Thymus (tissue), 14 donors: ENCODE measurements at places on chromosomes 1 and 21.

DNA sequence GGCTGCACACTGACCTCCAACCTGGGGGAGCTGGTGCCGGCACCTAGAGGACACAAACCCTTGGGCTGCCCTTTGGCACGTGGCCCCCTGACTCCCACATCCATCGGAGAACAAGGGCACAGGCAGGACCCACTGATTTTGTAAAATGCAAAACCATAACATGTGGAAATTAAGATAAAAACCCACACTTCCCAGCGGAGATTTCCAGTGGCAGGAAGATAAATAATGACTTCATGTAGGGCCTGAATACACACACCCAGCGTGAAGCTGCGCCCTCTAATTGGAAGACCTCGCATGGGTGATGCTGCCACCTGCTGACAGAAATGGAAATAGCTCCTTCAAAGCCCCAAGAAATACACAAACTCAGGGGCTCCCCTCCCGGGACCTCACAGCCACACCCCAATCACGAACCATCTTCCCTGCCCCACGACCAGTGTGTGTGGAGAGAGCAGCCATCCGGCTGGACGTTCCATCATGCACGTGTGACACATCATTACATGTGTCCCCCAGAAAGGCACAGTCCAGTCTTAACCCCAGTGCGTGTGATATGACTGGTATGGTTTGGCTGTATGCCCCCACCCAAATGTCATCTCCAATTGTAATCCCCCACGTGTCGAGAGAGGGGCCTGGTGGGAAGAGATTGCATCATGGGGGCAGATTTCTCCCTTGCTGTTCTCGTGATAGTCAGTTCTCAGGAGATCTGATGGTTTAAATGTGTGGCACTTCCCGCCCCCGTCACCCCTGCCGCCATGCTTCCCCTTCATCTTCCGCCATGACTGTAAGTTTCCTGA lies 5.7 kb upstream of the TPRG1L start:
- DNase-seq, result peak; percentile 73

DNA sequence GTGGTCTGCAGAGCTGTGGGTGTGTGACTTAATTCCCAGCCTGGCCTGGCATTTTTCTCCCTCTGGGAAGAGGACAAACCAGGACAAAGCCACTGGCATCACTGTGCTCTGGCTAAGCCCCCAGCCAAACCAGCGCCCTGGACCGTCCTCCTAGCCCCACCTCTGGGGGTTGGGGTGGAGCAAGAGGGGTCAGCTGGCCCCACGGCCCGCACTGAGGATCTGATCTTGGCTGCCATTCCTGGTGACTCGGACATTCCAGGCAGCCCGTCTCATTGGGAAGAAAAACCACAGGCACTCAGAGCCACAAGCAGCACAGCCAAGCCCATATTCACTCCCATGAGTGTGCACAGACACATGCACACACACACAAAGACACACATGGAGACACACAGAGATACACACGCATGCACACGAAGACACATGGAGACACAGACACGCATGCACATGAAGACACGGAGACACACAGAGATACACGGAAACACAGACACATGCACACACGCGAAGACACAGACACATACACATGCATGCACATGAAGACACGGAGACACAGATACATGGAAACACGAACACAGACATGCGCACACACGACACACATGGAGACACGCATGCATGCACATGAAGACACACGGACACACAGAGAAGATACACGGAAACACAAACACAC lies 2.3 kb upstream of the MXRA8 start:
- no peak for DNase-seq

GRCh38 chr1:108194051-108194450 lies 6.1 kb downstream of the SLC25A24 start:
- DNase-seq, result no peak

DNA sequence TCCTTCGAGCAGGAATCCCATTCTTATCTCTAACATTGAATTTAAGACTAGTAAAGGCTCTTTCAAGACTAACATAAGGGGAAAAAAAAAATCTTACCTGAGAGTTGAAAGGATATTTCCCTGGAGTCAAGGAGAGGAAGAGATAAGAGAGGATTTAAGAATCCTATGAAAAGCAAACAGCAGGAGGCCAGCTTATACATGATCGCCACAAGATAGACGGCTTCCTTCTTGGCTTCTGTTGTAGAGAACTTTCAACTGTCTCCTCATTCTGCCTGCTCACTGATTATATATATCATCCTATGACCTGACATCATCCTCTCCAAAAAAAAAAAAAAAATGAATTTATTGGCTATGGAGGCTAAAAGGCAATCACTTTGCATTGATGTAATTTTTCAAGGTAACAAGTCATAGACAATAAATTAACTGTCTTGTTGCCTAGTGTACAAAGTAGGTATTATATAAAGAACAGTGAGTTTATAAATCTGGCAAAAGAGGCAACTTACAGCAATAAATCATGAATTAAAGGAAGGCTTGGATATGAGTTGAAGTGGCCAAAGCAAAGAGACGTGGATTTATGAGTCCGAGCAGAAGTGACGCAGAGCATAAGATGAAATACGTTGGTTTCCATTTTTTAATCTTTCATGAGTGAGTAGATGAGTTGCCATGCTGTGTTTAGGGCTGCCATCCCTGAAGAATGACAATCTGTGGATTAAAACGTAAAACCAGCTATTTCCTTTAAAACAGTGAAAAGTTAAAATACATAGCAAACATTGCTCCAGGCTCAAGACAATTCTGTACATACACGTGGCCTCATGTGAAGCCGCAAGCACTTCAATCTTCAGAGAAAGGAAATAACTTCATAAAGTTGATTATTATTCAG lies at the start of gene UTS2:
Gene UTS2, minus strand, starts transcription at position 262 of the 880 bp plus-strand sequence. Its CDS starts 62 bp downstream, at position 200.
- DNase-seq, result no peak

DNA sequence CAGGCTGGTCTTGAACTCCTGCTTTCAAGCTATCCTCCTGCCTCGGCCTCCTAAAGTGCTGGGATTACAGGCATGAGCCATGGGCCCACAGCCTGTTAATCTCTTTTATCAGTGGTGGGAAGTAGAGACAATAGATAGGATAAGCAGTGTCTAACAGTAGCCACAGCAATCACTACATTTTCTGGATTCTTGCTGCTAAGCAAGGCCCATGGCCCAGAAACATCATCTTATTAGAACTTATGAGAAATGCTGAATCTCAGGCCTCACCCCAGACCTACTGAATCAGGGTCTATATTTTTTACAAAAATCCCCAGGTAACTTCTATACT lies 29.7 kb downstream of the IGFN1 start:
- DNase-seq, result no peak

GRCh38 chr1:212774584-212774983 lies 17.0 kb downstream of the NSL1 start:
- DNase-seq, result no peak

DNA sequence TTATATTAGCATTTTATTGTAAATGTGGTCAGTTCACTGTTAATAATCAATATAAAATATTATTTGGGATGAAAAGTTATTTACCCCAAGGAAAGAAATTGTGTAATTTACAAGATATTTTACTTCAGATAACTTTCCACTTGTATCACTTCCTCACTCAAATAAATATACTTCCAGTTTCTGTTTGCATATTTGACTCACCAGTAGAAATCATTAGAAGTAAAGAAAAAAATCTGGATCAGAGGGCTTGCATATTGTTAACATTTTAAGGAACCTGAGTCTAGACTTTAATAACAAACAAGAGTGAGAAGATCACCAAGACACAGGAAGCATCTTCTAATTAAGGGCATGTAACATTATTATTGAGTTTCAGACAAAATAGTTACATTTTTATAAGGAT lies 347 bp upstream of the KRTAP20-4 start:
- no peak for DNase-seq

DNA sequence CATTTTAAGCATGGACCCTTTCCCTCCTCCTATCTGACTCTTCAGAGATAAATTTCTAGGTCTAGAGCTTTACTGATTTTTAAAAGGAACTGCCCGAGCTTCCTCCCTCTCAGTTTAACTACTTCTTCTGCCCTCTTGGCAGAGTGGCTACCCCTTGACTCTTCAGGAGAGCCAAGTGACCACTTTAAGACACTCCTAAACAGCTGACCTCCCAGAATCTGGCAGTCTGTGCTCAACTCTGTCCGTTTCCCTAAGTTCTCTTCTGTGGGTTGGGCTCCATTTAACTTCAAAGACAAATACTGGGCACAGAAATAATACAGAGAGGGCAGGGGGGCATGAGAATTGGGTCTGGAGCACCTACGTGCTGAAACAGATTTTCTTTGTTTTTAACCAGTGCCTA lies 196.3 kb upstream of the FOXD3 start:
- DNase-seq, result no peak

DNA sequence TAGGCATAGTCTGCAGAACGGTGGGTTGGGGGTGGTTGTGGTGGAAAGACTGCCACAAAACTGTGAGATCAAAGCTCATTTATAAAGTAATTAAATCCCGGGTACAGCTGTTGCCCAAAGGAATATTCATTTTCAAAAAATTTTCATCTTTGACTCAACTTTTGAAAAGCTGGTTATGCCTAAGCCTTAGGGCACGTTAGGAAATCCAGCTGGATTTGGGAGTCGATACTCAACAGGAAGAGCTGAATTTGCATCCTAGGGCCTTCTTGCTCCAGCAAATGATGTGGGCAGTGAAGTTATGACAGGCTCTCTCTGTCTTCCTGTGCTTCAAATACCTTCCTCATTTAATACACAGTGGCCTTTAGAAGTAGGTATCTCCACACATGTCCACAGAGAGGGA lies 31.7 kb downstream of the ZP4 start:
- no peak for DNase-seq

GRCh38 chr1:47934243-47934805 lies 62.9 kb downstream of the TRABD2B start:
- no peak for DNase-seq

DNA sequence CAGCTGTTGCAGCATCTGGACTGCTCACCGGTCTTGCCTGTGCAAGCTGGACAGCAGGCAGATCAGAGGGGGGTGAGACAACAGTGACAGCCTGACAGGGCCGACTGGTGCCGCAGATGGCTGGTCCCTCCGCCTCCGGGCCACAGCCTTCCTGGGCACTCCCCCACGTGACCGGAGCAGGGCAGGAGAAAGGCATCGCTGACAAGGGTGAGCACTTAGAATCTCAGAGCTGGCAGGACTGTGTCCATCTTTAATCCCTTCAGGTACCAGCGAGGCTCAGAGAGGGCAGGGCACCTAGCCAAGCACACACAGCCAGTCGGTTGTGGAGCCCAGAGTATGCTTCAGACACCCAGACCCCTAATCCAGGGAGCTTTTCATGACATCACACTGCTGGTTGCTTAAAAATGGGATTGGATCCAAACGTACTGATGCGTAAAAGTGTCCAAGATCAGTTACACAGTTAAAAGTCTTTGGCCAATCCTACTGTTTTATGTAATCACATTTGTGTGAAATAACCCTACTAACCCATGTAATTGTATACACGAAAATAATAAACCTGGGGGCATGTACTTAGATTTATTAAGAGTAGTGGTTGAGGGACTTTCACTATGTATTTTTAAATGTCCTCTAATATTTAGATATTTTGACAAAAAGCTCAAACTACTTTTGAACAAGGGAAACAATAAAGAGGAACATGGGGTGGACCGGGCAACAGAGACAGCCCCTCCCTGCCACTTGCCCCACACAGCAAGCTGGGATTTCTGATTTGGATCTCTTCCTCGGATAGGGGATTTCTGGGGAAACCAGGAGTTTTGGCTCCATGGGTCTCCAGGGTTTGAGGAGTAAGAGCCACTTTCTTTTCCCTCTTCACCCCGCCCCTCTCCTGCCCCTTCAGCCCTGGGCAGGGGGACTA lies 758 bp upstream of the CNTN2 start:
- no peak for DNase-seq

DNA sequence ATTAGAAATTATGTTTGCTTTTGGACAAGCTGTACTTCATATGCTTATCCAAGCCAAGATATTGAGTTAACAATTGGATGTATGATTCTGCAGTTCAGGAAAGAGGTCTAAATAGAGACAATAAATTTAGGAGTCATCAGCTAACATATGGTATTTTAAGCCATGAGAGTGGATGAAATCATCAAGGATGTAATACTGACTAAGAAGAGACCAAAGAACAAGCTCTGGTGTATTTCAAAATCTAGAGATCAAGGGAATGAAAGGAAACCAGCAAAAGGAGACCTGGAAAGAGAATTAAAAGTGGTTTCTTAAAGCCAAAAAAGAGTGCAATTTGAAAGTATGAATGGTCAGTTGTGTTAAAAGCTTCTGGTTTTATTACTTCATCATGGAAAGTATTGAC lies 183.6 kb upstream of the BEND5 start:
- DNase-seq, result no peak

- DNase-seq, result no peak
These were observed 18.3 kb upstream of the TP53BP2 start for GRCh38 chr1:223864084-223864483.

- DNase-seq, result no peak
These were observed 84.5 kb upstream of the C1orf174 start for GRCh38 chr1:3984586-3984985.

- DNase-seq, result no peak
These were observed 651.9 kb downstream of the MRPL39 start for GRCh38 chr21:24955275-24955961.

- no peak for DNase-seq
These were observed 155.7 kb upstream of the BEND5 start for GRCh38 chr1:48932366-48932765.

DNA sequence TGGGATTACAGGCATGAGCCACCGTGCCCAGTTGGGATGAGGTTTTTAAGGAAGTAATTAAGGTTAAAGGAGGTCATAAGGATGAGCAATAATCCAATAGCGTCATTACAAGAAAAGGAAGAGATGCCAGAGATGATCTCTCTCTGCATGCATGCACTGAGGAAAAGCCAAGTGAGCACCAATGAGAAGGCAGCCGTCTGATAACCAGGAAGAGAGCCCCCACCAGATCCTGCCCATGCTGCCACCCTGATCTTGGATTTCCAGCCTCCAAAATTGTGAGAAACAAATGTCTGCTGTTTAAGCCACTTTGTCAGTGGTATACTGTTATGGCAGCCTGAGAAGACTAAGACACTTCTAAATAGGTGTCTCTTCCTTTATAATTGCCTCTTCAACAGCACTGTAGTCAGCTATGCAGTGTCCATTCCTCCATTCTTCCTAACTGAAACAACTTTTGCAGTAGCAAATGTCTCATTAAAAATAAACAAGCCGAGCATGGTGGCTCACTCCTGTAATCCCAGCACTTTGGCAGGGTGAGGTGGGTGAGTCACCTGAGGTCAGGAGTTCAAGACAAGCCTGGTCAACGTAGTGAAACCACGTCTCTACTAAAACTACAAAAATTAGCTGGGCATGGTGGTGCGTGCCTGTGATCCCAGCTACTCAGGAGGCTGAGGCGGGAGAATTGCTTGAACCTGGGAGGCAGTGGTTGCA lies 216.2 kb upstream of the RUNX1 start:
- no peak for DNase-seq

DNA sequence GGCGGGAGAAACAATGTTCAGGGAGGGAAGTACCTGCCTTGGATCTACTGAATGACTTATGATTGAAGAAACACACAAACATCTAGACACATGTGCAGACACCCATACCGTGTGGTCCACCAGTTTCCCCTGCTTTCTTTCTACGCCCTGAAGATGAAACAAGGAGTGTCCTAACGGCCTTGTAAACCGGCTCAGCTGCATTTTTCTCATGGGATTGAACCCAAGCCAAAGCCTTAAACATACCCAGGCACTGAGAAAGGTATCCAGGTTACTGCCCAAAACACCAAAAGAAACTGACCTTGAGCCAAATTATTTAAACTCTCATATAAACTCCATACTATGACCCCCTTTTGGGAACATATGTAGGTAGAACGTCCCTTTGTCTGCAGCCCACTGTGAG lies 630.0 kb upstream of the RGS18 start:
- DNase-seq, result no peak

GRCh38 chr1:96962751-96963211 lies 241.2 kb downstream of the PTBP2 start:
- DNase-seq, result no peak
